ENCODE measurements at places on chromosomes 1 and 21.

- DNase-seq, result no peak
Observed at GRCh38 chr1:68313735-68314134, 81.4 kb upstream of the WLS start.

DNA sequence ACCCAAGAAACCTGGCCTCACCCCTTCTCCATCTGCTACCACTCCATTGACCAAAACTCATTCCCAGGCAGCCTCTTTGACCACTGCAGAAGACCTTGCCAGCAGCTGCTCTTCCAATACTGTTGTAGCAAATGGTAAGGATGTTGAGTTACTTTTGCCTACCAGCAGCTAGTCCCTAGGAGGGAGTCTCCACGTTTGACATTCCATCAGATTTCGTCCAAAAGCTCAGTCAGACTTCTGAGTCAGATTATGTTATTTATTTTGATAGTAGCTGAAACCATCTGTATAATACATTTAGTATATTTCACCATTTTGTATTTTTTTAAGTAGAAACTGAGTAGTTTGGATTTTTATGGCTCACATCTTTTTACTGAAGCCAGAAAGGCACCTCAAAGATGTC lies 51.5 kb upstream of the WNT2B start:
- peak; percentile 82 for DNase-seq

DNA sequence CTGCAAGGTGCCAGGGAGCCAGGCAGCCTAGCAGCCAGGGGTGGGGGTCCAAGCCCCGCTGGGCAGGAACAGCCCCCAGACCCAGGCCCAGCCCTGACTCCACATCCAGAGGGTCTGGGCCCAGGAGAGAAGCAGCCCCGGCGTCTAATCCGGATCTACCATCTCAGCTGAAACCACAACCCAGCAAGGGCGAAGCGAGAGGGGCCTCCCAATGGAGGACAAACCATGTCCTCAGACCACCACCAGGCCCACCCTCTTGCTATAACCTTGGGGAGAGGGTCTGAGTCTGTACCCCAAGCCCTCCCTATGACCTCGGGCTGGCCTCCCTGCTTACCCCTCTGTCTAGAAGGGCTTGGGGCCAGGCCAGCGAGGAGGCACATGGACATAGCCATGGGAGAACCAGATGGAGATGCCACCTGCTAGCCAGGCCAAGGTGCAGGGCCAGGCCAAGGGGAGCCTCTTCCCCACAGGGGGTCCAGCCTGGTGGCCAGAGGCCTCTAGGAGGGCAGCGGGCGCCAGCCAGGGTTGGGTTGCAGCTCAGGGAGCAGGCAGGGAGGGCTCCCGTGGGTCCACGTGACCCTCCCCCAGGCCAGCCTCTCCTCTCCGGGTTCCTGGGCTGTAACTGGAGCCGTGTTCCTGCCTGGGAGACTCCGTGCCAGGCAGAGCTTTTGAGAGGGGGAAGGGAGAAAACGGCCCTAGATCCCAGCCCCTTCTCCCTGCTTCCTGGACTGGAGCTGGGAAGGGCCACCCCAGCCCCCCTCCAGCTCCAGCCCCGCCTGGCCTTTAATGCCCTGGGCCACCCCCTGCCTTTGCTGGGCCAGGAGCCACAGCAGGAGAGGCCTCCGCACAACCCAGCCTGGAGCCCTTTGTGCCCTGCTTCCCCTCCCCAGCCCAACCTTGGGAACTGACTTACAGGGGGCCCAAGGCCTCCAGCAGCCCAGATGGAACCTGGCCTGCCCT lies 2.5 kb downstream of the WNT9A start:
- no peak for DNase-seq

DNA sequence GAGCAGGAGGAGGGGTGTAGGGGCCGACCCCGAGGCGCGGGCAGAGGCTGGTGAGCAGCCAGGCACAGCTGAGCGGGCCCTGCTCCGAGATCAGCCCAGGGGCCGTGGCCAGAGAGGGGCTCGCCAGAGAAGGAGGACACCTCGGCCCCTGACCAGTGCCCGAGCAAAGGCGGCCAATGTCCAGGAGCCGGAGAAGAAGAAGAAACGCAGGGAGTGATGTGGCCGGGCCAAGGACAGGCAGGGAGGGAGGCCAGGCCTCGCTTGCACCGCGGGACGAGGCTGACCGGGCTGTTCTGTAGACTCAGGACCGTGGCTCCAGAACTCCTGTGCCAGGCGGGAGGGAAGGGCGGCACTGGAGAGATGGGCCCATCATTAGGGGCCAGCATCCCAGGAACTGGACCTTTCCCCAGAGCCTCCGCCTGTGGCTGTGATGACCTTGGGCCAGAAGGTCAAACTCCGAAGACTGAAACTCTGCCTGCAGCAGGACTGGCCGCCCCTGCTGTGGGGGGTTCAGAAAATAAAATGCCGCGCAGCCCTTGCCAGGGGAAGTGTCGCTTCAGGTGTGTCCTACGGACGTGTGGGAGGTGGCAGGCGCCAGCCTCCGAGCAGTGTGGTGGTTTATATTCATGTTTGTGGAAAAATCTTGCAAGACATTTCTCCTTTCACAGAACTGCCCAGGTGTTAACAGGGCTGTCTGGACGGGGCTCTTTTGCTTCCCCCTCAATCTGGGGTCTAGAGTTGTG lies 14.4 kb downstream of the RRP1 start:
- DNase-seq, result no peak

- DNase-seq, result peak; percentile 69
Observed at GRCh38 chr1:181101581-181102226, 13.2 kb downstream of the IER5 start.

DNA sequence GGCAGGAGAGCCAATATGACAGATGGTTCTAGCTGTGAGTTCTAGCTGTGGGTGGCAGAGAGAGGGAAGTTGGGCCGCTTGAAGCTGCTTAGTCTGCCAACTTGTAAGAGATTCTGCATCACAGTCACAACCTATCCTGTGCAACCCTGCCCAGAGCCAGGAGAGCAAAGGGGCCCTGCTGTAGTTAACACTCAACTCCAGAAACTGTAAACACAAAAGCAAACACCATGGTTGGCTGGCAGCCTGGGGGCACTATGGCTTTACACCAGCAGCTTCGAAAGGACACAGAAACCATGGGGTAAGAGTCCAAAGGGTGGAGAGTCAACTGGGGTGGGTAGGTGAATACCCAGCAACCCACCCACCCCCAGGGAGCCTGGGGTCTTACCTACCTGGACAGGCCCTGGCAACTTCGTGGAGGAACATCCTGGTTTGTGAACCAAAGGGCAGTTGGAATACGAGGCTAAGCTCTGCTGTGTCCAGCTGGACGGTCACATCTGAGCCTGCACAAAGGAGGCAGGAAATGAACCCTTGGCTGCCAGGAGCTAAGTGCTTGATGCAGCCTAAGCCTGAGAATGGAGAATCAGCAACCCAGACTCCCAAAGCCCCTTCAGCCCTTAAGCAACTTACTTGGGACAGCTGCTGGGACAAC lies 6.4 kb downstream of the INPP5B start:
- DNase-seq, result no peak

GRCh38 chr21:25402134-25402961 lies 204.9 kb downstream of the MRPL39 start:
- no peak for DNase-seq

DNA sequence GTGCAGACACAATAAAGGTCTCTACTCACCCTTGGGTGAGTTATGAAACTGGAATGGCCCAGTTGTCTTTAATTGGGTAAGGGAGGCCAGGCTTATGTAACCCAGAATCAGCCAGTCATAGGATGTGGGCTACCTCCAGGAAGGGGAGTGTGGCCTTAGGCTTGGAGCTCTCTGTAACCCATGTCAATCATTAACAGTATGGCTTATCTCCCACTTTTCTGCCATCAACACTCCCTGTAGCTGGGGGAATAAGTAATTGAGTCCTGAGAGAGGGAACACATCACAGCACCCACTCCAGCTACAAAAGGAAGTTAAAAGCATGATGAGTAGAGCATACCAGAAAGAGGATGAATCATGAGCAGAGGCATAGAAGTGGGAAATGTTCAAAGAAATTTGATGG lies 327.0 kb upstream of the DUSP10 start:
- DNase-seq, result peak; percentile 46

DNA sequence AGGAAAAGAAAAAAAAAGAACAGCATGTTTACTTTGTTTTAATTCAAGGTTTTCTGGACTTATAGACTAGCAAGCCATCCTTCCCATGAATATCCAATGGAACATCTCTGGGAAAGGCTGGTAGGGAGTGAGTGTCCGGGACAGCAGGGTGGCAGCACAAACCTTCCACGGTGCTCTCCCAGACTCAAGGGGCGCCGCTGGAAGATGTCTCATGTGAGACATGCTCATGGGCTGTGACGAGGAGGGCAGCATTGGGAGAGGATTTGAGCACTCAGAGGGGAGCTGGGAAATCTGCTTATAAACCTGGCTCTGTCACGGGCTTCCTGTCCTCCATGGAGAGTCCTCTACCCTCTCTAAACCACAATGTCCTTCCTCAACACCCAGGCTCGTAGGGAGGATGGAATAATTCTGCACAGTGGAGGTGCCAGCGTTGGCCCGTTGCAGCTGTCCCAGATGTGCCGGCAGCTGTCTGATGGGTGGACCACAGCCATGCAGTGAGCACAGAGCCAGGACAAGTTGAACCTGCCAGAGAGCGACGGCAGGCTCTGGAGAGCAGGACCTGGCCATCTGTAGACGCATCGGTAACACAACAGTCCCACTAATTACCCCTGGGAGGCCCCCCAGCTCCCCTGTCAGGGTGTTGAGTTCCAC lies 100.1 kb upstream of the IGSF21 start:
- no peak for DNase-seq

- no peak for DNase-seq
Observed at GRCh38 chr1:209421186-209421585, 162.3 kb upstream of the CAMK1G start.

DNA sequence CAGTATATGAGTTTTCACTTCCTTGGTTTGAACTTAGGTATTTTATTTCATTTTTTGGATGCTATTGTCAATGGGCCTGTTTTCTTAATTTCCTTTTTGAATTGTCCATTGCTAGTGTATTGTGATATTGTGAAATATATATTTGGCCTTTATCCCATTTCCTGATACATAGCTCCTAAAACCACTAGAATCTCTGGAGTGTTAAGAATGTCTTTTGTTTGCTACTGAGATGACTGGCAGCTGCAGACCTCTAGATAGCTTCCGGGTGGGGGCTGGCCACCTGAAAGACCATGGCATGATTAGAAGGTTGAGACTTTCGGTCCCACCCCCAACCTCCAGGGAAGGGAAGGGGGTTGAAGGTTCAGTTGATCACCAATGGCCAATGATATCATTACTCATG lies 245.4 kb downstream of the KCNJ6 start:
- peak; percentile 14 for DNase-seq

DNA sequence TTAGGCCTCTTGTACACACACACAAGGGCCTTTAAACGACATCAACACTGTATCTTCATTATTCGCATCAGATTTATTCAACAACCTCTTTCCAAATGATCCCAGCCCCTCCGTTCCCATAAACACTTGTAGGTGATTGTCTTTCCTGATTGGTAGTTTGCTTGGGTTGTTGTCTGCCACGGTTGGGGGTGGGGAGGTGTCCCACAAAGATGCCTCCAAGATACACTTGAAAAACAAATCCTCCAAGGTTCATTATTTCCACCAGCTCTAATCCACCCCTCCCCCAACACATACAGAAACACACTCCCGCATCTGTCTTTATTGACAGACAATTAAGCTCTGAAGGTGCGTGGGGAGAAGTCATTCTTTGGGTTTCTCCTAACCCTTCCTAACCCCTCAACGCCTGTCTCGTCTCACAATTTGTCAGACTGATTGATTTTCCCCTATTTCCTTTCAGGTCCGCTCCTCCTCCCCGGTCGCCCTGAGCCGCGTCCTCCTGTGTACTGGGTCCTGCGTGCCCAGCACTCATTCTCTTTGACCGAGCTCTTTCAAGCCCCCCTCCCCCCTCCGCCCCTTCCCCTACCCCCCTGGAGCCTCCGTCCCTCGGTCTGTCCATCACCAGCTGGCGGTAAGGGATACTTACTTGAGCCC lies 1.4 kb downstream of the WDR26 start:
- peak; percentile 26 for DNase-seq

- DNase-seq, result peak; percentile 9
Observed at GRCh38 chr1:69858534-69858933, 290.8 kb downstream of the LRRC7 start.

- DNase-seq, result no peak
Observed at GRCh38 chr1:176919386-176920378, 244.8 kb downstream of the ASTN1 start.

DNA sequence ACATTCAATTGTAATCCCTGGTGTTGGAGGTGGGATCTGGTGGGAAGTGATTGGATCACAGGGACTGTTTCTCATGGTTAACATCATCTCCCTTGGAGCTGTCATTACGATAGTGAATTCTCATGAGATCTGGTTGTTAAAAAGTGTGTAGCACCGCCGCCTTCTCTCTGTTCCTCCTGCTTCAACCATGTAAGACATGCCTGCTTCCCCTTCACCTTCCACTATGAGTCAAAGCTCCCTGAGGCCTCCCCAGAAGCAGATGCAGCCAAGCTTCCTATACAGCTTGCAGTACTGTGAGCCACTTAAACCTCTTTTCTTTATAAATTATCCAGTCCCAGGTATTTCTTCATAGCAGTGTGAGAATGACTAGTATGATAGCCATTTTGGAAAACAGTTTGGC lies 30.1 kb upstream of the TRIM62 start:
- DNase-seq, result no peak

DNA sequence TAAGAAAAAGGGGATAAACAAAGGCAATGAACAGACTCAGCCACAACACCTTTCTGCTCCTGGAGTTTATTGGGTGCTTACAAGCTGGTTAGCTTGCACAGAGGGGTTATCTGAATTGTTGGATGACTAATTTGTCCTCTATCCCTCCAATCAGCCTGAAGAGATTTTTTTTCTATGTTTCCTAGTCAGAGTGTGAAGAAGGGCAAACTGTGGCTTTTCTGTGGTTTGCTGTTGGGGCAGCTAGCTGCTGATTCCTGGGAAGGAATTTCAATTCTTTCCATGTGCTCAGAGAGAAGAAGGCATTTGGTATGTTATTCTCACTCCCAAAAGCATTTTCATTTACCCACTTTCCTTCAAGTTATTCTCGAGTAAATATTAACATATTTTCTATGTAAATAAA lies 48.6 kb downstream of the PCP4 start:
- no peak for DNase-seq

DNA sequence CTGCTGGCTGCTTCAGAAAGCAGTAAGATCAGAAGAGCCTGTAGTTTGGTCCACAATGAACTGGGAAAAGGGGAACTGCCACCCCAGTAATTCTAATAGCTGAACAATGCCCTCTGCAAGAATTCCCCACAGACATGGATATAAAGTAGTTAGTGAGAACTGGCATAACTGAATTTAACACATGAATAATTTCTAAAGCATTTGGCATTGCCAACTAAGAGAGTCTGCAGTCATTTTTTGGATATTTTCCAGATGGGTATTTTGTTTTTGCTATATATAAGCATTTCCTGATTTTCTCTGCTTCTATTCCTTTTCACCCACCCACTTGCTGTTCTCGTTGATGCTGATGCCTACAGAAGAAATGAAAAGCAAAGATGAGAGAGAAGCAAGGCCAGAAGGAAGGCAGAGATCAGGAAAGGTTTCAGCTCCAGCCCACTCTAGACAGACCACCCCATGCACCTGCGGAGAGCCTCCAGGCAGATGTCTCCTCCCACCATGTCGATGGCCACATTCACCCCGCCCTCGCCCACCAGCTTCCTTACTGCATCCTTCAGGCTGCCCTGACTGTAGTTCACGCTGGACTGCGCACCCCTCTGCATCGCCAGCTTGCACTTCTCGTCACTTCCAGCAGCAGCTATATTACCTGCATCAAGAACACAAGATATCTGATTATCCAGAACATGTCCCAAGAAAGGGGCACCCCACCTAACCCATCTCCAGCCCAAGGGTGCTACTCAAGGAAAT lies 55.9 kb upstream of the SEC16B start:
- no peak for DNase-seq

Measured in fibroblast of mammary gland (primary cell).